ENCODE measurements at places on chromosomes 16 and 17. TPM values are rescaled to one million over a fixed set of nuclear protein-coding genes. Genes with fewer than 3 reads are reported as not detected.

DNA sequence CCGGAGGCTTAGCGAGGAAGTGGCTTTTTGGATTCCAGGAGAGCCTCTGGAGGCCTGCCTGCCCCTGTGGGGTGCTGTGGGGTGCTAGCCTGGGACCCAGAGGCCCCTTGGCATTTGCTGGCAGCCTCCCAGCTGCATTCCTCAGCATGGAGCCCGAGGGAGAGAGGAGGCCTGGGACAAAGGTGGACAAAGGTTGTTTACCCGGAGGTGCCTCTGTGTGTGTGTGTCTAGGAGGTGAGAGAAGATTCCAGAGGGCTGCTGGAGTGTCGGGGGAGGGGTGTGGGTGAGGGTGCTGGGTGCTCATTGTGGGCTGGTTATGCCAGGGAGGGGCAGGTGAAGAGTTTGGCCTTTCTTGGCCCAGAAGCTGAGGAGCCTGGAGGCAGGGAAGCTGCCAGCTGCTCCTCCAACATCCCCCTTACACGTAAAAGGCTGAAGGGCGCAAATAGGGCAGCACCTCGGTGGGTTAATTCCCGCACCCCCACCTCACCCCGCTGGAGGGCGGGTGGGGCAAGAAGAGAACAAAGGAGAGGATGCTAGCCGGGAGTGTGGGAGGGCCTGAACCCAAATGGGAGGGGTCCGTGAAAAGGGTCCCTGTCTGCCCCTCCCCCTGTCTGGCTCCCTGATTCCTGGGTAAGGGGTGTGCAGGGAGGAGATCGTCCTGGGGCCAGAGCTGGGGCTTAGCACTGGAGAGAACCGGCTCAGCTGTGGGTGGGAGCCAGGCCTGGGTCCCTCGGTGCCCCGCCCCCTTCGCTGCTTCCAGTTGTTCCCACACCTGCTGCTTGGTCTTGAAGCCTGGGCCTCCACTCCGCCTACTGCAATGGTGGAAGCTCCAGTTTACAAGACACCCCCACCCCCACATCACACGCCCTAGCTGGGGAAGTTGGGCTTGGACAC is 9.9 kb downstream of the HEXIM2 start:
- peak overlapping the region; percentile 46 for H3K4me3 ChIP-seq
- peak overlapping the region; percentile 90 for H3K27ac ChIP-seq
- H3K4me1 ChIP-seq = peaks cover 34% of the 10 kb centered on the region
- peak; percentile 68 for DNase-seq
- H3K27me3 ChIP-seq = no peaks in the 10 kb centered on the region
- H3K36me3 ChIP-seq = no peaks in the 10 kb centered on the region

- no peaks in the 10 kb centered on the region for H3K36me3 ChIP-seq
- H3K27me3 ChIP-seq = no peaks in the 10 kb centered on the region
- H3K4me3 ChIP-seq = no peak overlapping the region
- no peak overlapping the region for H3K27ac ChIP-seq
These were observed 888.6 kb downstream of the KCNJ2 start for GRCh38 chr17:71057938-71058337.

The TM4SF5 gene
- not detected for total RNA-seq

GRCh38 chr16:67528222-67528869 is at the start of gene RIPOR1:
Gene RIPOR1 (plus strand): TSS chr16:67528829. CDS start chr16:67538447, 9,618 bp downstream.
- peaks cover 48% of the 10 kb centered on the region for H3K4me1 ChIP-seq
- peak within 1 kb of the TSS; percentile 93 for H3K27ac ChIP-seq
- no peaks in the 10 kb centered on the region for H3K36me3 ChIP-seq
- peak within 1 kb of the TSS; percentile 76 for H3K4me3 ChIP-seq
- DNase-seq = peak; percentile 71
- H3K27me3 ChIP-seq = no peaks in the 10 kb centered on the region

The PLA2G10 gene
- 7.1 TPM for total RNA-seq

DNA sequence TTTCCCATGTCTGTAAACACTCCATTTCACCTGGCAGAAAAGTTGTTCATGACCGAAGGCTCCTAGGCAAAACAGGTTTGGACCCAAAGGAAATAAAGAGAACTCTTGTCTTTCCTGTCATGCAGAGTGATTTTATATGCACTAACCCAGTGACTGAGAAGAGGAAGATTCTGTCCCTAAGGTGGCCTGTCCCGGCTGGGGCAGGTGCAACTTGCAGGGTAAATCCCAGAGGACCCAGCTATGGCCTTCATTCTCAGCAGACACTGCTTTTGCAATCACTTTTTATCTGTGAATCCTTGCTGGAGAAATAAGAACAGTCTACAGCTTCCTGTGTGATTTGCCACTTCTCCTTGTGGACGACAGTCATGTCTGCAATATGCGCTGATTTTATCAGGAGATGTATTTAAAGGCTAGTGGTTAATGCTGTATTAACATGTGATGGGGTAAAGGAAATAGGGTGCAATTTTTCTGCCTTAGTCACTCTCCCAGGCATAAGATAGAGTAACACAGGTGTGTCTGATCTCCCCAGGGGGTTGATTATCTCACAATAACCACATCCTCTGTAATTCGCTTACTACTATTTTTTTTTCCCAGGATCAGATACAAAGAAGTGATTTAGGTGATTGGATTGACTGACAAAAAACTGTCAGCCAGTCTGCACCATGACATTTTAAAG is 696.8 kb upstream of the SOX9 start:
- H3K4me1 ChIP-seq = no peaks in the 10 kb centered on the region
- H3K27me3 ChIP-seq = no peaks in the 10 kb centered on the region
- no peak overlapping the region for H3K27ac ChIP-seq
- no peak for DNase-seq

GRCh38 chr16:11640987-11641817 is 27.1 kb upstream of the SNN start:
- H3K4me3 ChIP-seq = peak overlapping the region; percentile 6
- peak overlapping the region; percentile 88 for H3K27ac ChIP-seq
- H3K4me1 ChIP-seq = peaks cover 22% of the 10 kb centered on the region
- H3K27me3 ChIP-seq = no peaks in the 10 kb centered on the region

DNA sequence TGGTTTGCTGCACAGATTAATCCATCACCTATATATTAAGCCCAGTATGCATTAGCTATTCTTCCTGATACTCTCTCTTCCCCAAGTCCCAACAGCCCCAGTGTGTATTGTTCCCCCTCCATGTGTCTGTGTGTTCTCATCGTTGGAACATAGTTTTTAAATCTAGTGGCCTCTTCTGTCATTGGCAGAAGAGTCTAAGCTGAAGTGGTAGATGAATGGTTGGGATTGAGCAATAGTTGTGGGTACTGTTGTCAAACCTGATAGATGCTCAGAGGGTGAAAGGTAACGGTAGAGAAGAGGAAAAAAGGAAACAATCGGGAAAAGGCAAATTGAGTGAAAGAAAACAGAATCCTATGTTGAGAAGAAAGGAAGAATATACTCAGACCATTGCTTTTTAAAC is 29.9 kb downstream of the MAP3K3 start:
- H3K27me3 ChIP-seq = no peaks in the 10 kb centered on the region
- DNase-seq = no peak
- no peak overlapping the region for H3K4me3 ChIP-seq
- no peak overlapping the region for H3K27ac ChIP-seq
- H3K36me3 ChIP-seq = peaks cover 77% of the 10 kb centered on the region

- H3K4me1 ChIP-seq = no peaks in the 10 kb centered on the region
- H3K4me3 ChIP-seq = no peak overlapping the region
- no peaks in the 10 kb centered on the region for H3K27me3 ChIP-seq
- no peaks in the 10 kb centered on the region for H3K36me3 ChIP-seq
- H3K27ac ChIP-seq = no peak overlapping the region
These were observed 44.6 kb downstream of the RMI2 start for GRCh38 chr16:11389631-11390565.

DNA sequence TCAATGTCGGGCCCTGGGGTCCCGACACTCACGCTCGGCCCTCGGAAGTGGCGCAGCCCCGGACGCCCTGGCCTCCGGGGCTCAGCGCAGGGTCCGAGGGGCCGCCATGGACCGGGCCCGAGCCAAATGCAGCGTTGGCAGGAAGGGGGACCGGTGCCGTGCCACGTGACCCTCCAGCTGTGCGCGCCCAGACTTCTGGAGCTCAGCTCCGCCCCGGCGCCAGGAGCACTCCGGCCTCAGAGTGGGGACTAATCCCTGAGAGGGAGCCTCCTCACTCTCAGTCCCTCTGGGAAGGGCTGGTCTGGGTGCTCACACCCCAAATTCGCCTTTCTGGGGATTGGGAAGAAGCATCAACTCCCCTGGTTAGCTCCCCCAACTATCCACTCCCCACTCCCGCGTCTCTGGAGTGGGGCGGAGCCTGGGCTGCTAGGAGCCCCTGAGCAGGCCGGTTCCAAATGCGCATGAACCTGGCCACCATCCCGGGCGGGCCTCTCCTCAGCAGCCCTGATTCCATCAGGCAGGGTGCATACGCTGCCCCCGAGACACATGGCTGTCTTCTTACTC is at the start of gene B3GNT9:
TSS of gene B3GNT9 (minus strand) at position 166 of the 564 bp plus-strand sequence. CDS start 513 bp downstream, outside the sequence.
- peaks cover 12% of the 10 kb centered on the region for H3K27me3 ChIP-seq
- peaks cover 33% of the 10 kb centered on the region for H3K4me1 ChIP-seq
- peak within 1 kb of the TSS; percentile 84 for H3K27ac ChIP-seq
- H3K4me3 ChIP-seq = peak within 1 kb of the TSS; percentile 68

The SDR42E2 gene
- total RNA-seq = 0.24 TPM

GRCh38 chr16:15509593-15510535 is 75.5 kb downstream of the BMERB1 start:
- no peaks in the 10 kb centered on the region for H3K36me3 ChIP-seq
- no peak overlapping the region for H3K27ac ChIP-seq

DNA sequence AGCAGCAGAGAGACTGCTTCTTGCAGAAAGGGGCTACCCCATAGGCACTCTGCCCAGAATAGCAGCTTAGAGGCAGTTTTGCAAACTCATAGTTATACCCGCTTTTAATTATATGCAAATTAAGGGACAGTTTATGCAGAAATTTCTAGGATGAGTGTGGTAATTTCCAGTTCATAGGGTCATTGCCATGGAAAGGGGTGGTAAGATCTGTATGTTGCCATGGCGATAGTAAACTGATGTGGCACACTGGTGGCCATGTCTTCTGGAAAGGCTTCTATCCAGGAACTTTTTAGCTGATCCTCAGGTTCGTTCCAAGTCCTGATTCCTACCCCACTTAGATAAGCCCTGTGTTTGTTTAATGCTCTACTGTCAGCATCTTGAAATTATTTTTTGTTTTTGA is 6.2 kb downstream of the STXBP4 start:
- no peaks in the 10 kb centered on the region for H3K27me3 ChIP-seq
- no peak for DNase-seq
- H3K4me3 ChIP-seq = no peak overlapping the region
- peaks cover 2% of the 10 kb centered on the region for H3K4me1 ChIP-seq
- H3K27ac ChIP-seq = no peak overlapping the region
- no peaks in the 10 kb centered on the region for H3K36me3 ChIP-seq

The AGRP gene
- total RNA-seq = 8.5 TPM

DNA sequence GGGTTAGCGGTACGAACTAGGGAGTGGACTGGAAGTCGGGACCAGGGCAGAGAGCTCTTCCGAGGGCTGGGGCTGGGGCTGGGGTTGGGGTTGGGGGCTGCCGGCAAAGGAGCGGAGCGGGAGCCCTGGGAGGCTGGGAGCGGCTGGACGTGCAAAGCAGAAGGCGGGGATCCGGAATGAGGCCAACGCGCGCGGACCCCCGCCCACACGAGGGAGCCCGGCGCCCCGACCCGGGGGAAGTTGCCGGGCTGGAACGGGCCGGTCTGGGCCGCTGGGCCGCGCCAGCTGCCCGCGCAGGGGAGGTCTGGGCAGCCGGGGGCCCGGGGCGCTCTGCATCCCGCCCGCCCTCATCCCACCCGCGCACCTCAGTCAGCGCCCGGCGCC is 323 bp downstream of the ST3GAL2 start:
- peak overlapping the region; percentile 81 for H3K4me3 ChIP-seq
- H3K4me1 ChIP-seq = peaks cover 34% of the 10 kb centered on the region
- no peaks in the 10 kb centered on the region for H3K27me3 ChIP-seq
- peak overlapping the region; percentile 83 for H3K27ac ChIP-seq
- peak; percentile 63 for DNase-seq

The MYL11 gene
- total RNA-seq = not detected

- no peak overlapping the region for H3K4me3 ChIP-seq
- H3K36me3 ChIP-seq = no peaks in the 10 kb centered on the region
- no peaks in the 10 kb centered on the region for H3K27me3 ChIP-seq
- H3K4me1 ChIP-seq = no peaks in the 10 kb centered on the region
- no peak overlapping the region for H3K27ac ChIP-seq
These were observed 2.7 kb downstream of the KRT36 start for GRCh38 chr17:41486809-41487530.

- peak; percentile 39 for DNase-seq
- peaks cover 12% of the 10 kb centered on the region for H3K4me1 ChIP-seq
- H3K27ac ChIP-seq = no peak overlapping the region
- no peak overlapping the region for H3K4me3 ChIP-seq
- peaks cover 87% of the 10 kb centered on the region for H3K36me3 ChIP-seq
- no peaks in the 10 kb centered on the region for H3K27me3 ChIP-seq
These were observed 20.8 kb downstream of the WDR45B start for GRCh38 chr17:82627405-82627804.

DNA sequence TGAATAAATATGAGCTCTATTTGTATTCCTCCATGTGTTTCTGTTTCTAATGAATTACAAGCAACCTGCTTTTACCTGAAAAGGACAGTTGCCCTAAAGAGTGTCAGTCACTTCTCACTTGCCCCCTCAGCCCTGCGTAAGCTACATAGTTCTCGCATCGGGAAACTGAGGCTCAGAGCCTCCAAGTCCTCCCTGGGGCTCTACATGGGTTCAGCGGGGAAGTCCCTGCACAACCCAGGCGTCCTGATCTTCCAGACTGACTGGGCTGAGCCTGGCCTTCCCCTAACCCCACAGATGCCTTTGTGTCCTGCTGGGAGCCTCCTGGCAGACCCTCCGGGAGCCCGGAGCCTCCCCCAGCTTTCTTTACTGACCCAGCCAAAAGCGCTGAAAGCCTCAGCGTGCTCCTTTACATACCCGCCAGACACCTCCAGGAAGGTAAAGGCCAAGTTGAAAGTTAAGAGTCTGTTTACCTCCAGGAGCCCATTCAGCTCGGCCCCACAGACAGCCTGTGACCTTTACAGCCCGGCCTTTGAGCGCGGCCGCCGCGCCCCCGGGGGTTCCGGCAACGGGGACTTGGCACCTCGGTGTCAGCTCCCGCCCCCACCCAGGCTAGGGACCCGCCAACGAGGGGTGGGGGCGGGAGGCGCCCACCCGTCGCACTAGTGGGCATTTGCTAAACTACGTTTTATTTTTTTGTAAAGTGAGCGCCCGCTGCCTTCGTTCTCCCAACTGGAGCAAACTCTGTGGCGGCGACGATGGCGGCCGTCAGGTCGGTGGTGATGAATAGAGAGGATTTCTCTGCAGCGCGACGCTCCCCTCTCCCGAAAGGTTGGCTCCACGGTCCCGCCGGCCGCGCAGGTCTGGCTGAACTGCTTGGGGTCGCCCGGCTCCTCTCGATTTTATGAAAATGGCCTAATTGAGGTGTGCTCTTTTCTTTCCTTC is 4.4 kb upstream of the HOXB13 start:
- H3K4me1 ChIP-seq = peaks cover 6% of the 10 kb centered on the region
- H3K4me3 ChIP-seq = no peak overlapping the region
- no peak overlapping the region for H3K27ac ChIP-seq
- no peak for DNase-seq
- H3K36me3 ChIP-seq = no peaks in the 10 kb centered on the region

DNA sequence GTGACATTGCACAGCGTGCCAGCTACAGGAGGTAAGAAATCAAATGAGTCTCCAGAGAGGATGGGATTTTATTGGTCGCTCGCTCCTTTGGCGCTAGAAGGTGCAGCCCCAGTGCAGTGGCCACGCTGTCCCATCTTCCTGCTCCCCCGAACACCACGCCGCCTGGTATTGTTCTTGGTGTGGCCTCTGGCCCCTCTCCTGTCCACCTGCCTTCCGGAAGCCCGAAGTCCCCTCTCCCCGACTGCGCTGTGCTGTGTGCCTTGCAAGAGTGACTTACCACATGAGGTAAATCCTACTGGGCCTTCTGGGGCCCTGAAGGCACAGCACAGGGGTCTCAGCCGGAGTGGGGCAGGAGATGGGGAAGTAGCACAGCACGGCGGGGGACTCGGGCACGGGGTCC is 58.2 kb downstream of the MARCHF10 start:
- H3K4me1 ChIP-seq = no peaks in the 10 kb centered on the region
- H3K4me3 ChIP-seq = no peak overlapping the region

Data from lower lobe of right lung (tissue), 2 donors.